H9 (cell line): ENCODE measurements at places on chromosomes 3 and 15.

GRCh38 chr15:84104853-84105252 is 130.7 kb upstream of the GOLGA6L4 start:
- no peak for DNase-seq

DNA sequence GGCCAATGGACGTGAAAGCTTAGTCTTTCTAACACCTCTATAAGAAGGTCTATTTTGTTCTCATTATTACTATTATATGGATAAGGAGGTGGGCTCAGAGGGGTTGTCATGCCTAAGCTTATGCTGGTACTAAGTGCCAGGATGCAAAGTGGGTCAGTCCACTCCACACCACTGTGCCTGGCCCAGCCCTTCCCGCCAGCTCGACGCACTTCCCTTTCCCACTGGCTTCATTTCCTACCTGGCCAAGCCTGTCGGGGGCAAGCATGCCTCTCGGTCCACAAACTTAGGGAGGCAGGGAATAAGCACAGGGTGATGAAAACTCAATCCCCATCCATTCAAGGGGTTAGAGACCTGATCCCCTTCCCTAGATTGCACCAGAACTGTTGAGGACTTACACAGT is 5.9 kb upstream of the SYNM start:
- DNase-seq, result no peak

- DNase-seq, result no peak
Observed at GRCh38 chr3:31197941-31198340, 303.5 kb upstream of the GADL1 start.

DNA sequence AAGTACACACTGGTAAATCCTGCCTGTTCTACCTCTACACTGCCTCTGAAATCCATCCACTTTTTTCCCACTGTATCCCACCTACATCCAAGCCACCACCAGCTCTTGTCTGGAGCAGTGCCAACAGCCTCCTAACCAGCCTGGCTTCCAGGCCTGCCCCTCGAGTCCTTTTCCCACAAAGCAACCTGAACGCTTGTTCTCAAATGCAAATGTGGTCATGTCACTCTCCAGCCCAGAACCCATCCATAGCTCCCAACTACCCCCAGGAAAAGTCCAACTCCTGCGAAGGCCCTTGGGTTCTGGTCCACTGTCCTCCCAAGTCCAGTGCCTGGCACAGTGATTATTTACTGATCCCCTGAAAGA is 83.8 kb downstream of the SEMA5B start:
- DNase-seq, result no peak

GRCh38 chr15:31328428-31328968 is 1.9 kb downstream of the KLF13 start:
- no peak for DNase-seq

GRCh38 chr3:161558236-161558635 is 61.6 kb downstream of the OTOL1 start:
- DNase-seq, result no peak

DNA sequence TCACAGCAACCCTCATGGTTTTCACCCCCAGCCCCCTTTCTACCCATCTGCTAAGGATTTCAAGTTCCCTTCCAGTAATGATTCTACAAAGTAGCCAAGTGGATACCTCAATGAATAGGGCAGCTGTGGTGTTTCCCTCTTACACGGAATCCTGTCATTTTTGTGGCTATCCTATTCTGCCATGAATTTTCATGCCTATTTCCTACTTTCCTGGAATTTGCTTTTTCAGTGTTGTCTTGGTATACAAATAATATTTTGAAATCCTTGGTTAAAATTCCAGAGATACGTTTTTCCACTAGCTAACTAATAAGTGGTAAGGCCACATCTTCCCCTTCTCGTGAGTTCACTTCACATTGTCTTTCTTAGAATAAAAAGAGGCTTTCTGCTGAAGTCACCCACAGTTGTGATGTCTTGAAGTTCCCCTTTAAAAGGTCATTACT is 7.5 kb downstream of the ADPRH start:
- DNase-seq, result no peak

GRCh38 chr3:37905987-37906674 is 44.5 kb downstream of the CTDSPL start:
- DNase-seq, result no peak

DNA sequence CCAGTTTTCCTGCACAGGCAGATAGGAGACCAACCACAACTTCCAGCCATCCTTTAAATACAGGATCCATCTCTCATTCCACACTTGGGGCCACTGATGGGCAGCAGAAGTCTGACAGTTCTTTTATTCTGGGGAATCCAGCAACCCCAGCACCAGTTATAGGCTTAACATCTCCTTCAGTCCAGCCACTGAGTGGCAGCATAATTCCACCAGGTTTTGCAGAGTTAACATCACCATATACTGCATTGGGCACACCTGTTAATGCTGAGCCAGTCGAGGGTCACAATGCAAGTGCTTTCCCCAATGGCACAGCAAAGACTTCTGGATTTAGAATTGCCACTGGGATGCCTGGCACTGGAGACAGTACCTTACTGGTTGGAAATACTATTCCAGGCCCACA is 2.9 kb downstream of the NPAP1 start:
- DNase-seq, result no peak

GRCh38 chr15:64379216-64379960 is 1.9 kb downstream of the PCLAF start:
- no peak for DNase-seq

DNA sequence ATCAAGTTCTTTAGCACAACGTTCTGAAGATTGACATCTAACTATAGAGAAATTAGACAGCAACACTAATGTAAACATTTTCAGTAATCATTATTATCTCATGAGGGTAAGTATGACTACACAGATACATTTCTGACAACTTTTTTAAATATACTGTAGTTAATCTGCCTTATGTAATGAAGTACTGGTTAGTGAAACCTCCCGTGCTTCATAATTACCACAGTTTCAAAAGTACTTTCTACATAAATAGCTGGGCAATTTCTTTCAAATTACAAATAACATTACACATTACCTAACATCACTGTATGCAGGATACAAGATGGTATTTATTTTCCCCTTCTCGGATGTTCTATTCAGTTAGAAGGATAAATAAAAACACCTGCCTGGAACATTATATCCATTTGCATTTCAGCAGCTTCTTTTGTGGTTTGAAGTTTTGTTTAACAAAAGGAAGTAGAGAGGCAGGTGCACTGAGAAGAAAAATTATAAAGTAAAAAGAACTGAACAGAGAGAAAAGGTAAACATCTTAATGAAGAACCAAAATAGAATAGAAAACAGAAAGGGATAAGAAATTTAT is 1241.5 kb upstream of the GBE1 start:
- no peak for DNase-seq

DNA sequence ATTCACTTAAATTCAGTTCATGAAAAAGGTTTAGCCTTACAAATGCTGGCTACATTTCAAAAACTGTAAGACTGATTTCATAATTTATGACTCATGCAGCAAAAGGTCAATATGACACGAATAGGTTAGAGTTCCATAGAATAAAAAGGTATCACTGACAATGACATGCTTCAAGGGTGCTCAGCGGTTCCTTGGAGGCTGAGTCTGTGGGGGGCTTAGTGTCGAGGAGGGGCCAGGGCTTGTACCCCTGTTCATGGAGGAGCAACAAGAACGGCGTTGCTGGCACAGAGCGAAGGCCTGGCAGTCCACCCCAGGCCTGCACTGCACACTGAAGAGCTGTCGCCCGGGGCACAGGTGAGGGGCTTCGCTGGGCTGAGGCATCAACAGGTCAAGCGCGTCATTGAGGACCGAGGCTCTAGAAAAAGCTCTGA is 174.2 kb downstream of the NR1D2 start:
- no peak for DNase-seq

DNA sequence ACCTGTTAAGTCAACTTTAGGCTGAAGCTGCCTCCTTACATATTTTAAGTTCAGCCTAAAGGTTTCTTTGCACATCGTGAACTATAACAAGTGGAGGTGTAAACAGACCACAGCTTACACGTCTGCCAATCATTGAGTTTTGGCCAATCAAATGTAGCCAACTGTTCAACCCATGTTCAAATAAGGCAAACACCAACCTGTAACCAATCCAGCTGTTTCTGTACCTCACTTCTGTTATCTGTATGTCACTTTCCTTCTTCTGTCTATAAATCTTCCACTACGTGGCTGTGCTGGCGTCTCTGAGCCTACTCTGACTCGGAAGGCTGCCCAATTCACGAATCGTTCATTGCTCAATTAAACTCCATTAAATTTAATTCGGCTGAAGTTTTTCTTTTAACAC is 356.0 kb downstream of the TBC1D5 start:
- DNase-seq, result no peak

GRCh38 chr3:55532806-55533205 is 45.7 kb upstream of the WNT5A start:
- no peak for DNase-seq

- no peak for DNase-seq
Observed at GRCh38 chr3:53183514-53183913, 22.5 kb downstream of the PRKCD start.

DNA sequence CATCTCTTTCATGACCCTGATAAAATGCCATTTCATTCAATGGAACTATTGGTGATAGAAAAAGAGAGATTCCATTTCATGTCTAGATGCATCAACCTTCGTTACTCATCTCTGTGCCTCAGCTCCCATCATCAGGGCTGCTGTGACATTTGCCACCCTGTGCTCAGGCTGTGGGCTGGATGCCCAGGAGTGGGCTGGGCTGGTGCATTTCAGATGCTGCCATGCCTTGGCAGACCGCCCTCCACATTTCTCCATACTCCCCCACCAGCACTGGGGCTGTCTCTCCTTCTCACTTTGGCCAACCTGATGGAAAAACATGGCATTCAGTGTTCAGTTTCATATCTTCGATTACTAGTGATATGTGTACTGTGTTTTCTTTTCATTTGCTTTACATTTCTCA is 59.1 kb downstream of the DNASE1L3 start:
- DNase-seq, result no peak

DNA sequence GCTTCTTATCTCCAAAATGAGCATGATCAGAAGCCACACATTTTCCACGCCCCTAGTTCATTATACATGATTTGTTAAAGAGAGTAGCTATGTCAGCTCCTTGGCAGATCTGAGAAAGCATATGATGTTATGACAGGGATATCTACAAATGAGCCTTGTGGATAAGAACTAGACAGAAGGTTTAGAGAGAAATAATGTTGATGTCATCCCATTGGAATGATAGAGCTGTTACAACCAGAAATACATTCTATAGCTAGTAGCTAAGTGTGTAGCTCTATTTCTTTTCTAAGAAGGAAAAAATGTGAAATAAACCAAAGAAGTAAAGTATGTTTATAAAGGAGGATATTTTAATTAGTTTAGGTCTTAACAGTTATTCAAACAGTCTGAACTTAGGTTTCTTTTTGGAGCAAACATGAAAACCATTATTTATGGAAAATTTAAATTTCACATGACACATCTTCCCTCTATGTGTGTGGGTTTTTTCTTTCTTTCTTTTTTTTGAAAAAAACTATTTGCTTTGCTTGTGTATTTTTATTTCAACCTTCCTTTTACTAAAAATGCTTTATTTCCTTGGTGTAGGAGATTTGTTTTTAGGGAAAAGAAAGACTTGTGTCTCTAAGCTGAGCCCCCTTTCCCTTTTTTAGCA is 167.7 kb downstream of the GHSR start:
- DNase-seq, result no peak

DNA sequence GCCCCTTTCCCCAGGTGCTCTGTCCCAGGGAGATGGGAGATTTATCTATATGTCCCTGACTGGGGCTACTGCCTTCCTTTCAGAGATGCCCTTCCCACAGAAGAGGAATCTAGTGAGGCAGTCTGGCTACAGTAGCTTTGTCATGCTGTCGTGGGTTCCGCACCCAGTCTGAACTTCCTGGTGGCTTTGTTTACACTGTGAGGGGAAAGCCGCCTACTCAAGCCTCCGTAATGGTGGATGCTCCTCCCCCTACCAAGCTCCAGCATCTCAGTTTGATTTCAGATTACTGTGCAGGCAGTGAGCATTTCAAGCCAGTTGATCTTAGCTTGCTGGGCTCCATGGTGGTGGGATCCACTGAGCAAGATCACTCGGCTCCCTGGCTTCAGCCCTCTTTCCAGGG is 35.4 kb upstream of the SLC7A14 start:
- DNase-seq, result no peak

DNA sequence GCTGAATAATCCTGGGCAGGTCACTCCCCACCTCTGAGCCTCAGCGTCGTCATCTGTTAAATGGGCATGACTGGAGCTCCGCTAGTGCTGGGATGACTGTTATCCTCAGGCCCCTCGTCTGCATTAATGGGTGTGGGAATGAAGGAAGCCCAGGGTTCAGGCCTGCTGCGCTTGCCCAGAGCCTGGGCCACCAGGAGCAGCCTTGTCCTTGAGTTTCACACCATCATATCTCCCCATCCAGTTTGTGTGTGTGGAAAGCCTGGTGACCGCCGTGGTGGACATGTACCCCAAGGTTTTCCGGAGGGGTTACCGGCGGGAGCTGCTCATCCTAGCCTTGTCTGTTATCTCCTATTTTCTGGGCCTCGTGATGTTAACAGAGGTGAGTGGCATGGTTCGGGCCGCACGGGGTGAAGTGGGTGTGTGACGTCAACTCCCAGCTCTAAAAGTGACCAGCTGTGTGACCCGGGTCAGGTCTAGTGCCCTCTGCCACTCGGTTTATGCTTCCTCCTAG is 63.5 kb upstream of the SLC6A1 start:
- peak; percentile 20 for DNase-seq

DNA sequence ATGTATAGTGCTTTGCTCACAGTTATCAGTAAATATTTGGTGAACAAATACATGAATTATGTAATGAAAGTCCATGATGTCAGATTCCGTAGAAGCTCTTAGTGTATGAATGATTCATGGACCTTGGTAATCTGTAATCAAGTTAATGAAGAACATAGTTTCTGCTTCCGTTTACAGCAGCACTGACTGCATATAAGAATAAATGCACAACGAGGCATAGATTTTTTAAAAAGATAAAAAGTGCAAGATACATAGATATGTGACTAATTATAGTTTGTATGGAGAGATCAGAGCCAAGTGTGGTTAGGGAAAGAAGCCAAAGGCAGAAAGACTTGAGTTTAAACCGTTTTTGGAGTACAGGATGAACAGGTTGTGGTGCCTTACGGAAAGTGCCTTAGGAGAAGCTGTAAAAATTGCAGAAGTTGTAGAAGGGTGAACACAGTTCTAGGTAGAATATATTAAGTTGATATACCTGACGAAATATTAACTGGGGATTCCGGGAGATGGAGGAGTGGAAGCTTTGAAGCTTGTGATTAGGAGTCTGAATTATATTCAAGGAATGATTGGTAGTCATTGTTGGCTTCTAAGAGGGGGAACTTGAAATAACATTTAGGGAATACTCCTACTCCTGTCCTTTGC is 293.1 kb downstream of the NLGN1 start:
- no peak for DNase-seq

- DNase-seq, result peak; percentile 64
Observed at GRCh38 chr3:8441969-8442559, 59.6 kb upstream of the LMCD1 start.
